GM23338 (cell line): ENCODE measurements at places on chromosomes 2 and 18. TPM values are rescaled to one million over a fixed set of nuclear protein-coding genes. Genes with fewer than 3 reads are reported as not detected.

DNA sequence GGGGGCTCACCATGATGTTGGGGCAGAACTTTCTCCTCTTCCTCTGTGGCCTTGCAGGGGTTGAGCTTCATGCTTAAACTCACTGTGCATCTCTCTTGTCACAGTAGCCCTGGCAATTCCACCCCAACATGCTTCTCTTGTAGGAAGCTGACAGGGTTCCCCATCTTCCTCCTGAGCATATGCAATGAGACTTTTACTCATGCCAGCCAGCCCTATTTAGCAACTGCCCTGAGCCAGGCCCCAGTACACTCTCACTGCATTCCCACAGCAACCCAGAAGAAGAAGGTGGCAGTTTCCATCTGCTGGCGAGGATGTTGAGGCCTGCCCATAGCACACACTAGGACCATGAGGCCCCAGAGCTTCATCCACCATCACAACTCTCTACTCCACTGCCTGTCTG lies 72.2 kb upstream of the TEX51 start:
- no peak overlapping the region for H3K4me3 ChIP-seq
- no peaks in the 10 kb centered on the region for H3K36me3 ChIP-seq
- H3K27me3 ChIP-seq = no peaks in the 10 kb centered on the region
- no peak for DNase-seq

DNA sequence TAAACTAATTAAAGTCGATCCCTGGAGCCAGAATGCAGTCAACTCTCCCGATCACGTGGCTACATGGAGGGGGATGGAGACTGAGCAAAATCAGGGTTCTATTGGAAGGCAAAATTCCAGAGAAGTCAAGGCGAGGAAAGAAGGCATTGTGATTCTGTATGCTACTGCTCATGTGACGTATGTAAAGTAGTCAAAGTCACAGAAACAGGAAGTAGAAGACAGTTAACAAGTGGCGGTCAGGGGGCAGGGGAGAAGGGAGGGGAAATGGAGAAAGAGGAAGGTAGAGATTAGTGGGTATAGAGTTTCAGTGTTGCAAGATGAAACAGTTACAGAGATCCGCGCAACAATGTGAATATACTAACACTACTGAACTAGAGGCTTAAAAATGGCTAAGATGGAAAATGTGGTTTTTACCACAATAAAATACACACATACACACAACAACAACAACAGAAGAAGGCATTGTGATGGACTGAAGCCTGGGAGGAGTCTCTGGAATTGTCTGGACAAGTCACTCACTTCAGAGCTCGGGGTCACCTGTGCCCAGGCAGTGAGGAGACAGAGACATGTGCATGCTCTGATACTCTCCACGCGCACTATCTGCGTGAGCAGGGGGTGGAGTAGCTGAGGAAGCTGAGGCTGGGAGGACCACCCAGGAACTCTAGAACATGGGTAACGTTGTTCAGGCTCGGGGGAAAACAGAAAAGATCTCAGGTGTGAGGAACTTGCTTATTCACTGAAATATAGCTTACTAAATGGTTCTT lies 89.9 kb upstream of the CDCA7 start:
- no peak overlapping the region; the same call in 1 of the 2 replicates for H3K27ac ChIP-seq
- H3K27me3 ChIP-seq = no peaks in the 10 kb centered on the region
- H3K4me3 ChIP-seq = no peak overlapping the region

GRCh38 chr2:182915369-182916326 lies 49.2 kb upstream of the FRZB start:
- peaks cover 9% of the 10 kb centered on the region; the same call in 1 of the 2 replicates for H3K36me3 ChIP-seq
- H3K4me1 ChIP-seq = peaks cover 8% of the 10 kb centered on the region; the same call in 1 of the 2 replicates
- no peak for DNase-seq
- no peak overlapping the region for H3K4me3 ChIP-seq
- peak overlapping the region; percentile 42; the same call in 1 of the 2 replicates for H3K27ac ChIP-seq
- no peaks in the 10 kb centered on the region for H3K27me3 ChIP-seq

The SCN1A gene
- 1.2 and 2.1 TPM in 2 replicates for total RNA-seq

DNA sequence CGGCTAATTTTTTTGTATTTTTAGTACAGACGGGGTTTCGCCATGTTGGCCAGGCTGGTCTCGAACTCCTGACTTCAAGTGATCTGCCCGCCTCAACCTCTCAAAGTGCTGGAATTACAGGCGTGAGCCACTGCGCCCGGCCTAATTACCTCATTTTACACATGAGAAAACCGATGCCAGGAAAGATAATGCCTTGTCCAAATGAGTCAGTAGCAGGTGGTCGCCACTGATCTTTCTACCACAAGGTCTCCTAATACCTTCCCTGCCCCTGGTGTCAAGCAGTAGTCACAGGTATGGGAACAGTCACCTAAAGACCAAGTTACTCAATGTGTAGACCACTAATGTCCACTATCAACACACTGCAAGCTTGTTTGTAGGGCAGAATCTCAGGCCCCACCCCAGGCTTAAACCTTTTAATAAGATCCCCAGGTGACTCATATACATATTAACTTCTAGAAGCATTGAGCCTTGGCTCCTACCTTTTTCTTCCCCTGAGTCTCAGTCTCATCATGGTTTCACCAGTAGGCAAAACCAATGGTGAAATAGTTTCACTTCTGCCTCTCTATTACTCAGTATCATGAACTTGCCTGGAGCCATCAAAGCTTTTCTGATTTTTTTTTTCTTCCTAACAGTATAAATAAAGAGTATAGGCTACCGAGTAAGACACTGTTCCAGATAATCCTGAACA lies 6.9 kb upstream of the EPB41L5 start:
- H3K36me3 ChIP-seq = no peaks in the 10 kb centered on the region
- H3K4me3 ChIP-seq = no peak overlapping the region
- DNase-seq = no peak
- no peak overlapping the region for H3K27ac ChIP-seq

DNA sequence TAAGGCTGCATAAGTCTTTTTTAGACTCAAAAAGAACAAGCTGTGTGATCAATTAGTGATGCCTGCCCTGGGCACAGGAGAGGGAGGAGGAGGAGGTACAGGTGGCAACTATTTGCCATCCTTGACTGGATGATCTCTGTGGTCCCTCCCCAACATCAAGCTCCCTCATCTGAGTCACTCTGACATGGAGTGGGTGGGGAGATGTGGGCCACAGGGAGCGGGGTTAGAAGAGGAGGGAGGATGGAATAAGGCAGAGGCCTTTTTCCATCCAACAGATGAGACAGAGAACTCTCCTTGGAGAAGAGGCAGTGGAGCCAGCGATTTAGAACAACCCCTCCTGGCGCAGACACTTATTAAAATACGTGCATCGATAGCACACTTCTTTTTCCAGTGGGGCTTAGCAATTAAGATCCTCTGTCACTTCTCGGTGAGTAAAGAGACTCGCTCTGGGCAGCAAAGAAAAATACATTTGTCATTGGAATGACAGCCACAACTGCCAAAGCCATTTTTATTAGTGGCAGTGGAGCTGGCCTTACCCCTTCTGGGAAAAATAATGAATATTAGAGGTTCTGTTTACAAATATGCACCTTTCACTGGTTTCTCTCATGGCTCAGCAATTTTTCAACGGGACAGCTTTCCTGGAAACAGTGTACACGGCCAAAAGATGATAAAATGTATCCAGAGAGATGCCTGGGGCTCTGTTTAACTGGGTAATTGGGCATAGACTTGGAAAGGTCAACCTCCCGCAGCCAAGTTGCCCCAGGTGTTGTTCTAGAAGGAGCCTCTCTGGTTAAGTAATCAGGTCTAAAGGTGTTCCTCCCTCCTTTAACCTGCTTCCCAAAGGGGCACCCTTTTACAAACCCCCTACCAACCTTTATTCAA lies 238.4 kb upstream of the CXCR4 start:
- DNase-seq = no peak
- no peak overlapping the region for H3K4me3 ChIP-seq
- no peaks in the 10 kb centered on the region for H3K36me3 ChIP-seq

DNA sequence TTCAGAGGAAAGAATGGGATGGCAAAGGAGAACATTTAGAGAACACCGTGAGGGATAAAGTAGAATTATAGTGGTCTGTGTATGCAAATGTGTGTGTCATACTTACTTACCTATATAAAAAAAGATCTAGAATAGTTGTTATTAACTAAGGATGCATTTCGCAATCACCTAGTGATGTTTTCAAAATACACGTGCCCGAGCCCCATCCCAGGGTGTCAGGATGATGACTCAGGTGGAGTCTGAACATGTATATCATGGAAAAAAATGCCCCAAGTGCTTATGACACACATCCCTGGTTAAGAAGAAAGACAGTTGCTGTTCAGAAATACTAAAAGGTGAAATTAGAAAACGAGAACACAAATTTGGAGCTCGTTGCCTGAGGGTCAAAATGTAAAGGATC lies 109.0 kb downstream of the CERS6 start:
- no peak overlapping the region for H3K27ac ChIP-seq
- H3K4me1 ChIP-seq = peaks cover 4% of the 10 kb centered on the region; the same call in 1 of the 2 replicates
- no peak for DNase-seq
- H3K27me3 ChIP-seq = no peaks in the 10 kb centered on the region

The HOXD8 gene
- not detected in 2 replicates for total RNA-seq

DNA sequence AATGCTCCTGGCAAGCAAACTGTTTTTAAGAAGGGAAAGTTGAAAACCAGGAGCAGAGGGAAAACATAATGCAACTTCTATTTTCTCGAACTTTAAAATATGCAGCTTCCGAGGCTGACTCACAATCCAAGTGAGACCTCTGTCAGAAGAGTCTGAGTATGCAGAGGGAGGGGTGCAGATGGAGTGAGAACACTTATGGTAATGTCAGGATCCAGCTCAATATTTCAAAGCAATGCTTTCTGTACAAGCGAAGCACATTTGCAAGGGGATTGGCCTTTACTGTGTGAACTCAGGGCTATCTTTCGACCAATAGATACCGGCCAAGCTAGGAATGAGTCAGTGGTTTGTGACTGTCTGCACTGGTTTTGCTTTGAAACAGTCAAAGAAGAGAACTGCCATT lies 242.7 kb downstream of the CNTNAP5 start:
- H3K4me3 ChIP-seq = no peak overlapping the region
- no peak overlapping the region for H3K27ac ChIP-seq
- H3K36me3 ChIP-seq = no peaks in the 10 kb centered on the region
- no peak for DNase-seq
- H3K4me1 ChIP-seq = no peaks in the 10 kb centered on the region
- no peaks in the 10 kb centered on the region for H3K27me3 ChIP-seq

GRCh38 chr2:223232896-223233295 lies 180.9 kb downstream of the KCNE4 start:
- H3K27me3 ChIP-seq = no peaks in the 10 kb centered on the region
- no peaks in the 10 kb centered on the region for H3K36me3 ChIP-seq
- no peak overlapping the region for H3K27ac ChIP-seq
- no peaks in the 10 kb centered on the region for H3K4me1 ChIP-seq
- no peak for DNase-seq

The ZSWIM2 gene
- not detected in 2 replicates for total RNA-seq

DNA sequence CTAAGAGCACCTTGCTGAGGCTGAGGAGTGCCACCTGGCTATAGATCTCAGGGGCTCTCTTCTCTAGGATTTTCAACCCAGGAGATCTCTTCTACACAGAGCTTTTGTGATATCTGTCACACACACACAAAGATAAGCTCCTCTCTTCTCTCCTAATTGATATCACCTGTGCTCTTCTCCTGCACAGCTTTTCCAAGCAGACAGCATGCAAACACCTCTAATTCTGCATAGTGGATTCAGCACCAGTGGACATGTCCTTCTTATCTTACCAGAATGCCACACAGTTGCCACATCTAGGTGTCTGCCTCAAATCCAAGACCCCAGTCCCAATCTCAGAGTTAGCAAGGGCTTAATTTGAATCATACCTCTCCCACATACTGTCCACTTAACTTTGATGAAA lies 43.9 kb downstream of the LRATD1 start:
- DNase-seq = no peak
- H3K36me3 ChIP-seq = no peaks in the 10 kb centered on the region
- H3K4me3 ChIP-seq = no peak overlapping the region
- H3K4me1 ChIP-seq = no peaks in the 10 kb centered on the region
- no peak overlapping the region for H3K27ac ChIP-seq

DNA sequence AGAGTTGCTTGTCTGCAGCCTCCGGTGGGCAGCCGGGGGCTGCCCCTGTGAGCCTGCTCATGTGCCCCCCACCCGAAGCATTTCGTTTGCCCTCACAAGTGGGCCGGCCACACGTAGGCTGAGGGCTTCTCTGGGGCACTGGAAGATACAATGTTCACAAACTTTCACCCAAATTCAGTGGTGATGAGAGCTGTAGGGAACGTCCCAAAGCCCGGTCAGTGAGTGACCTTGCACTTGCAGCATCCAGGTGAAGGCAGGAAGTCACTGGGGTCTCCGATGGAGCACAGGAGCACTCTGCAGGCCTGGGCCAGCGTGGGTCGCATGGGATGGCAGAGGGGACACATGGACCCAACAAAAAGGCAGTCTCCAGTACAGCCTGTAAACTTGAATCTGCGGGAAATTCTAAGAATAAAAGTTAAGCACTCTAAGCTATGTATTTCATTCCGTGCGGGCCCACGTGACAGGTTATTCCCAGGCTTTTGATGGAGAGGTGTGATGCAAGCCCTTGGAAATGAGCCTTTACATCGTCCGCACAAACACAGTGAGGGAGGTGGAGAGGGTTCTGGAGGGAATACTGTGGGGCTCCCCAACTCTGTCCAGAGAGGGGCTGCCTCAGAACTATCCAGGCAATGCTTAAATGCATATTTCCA lies 42.5 kb downstream of the CNGA3 start:
- no peaks in the 10 kb centered on the region for H3K27me3 ChIP-seq
- H3K27ac ChIP-seq = no peak overlapping the region
- no peak overlapping the region for H3K4me3 ChIP-seq
- H3K4me1 ChIP-seq = no peaks in the 10 kb centered on the region
- H3K36me3 ChIP-seq = no peaks in the 10 kb centered on the region
- DNase-seq = no peak

DNA sequence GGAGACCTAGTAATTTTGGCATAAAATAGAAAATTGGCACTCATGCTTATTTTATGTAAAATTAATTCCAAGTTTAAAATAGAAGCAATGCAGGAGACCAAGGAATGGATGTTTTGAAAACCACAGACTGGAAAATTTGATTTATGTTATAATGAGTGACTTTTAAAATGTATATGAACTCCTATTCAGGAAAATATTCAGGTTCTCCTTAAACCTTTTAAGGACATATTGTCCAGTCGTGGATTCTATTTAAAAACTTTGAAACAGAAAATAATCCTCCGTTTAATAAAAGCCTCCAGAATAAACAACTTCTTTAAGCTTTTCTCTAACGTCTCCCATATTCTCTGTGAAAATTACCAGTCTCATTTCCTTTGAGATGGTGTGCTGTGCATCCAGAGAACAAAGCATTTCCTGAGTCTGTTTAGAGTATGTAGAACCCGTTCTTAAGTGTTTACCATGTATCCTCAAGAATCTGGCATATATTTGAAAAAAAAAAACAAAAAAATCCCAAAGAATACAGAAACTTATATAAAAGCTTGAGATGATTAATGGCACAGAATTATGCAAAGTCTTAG lies 8.6 kb upstream of the YES1 start:
- H3K36me3 ChIP-seq = no peaks in the 10 kb centered on the region
- no peak overlapping the region for H3K4me3 ChIP-seq
- H3K27ac ChIP-seq = no peak overlapping the region
- no peaks in the 10 kb centered on the region for H3K4me1 ChIP-seq

- H3K36me3 ChIP-seq = no peaks in the 10 kb centered on the region
- H3K4me1 ChIP-seq = peaks cover 17% of the 10 kb centered on the region
- H3K4me3 ChIP-seq = no peak overlapping the region
- DNase-seq = no peak
Observed at GRCh38 chr18:77113361-77114151, 19.0 kb downstream of the MBP start.
